ENCODE measurements at places on chromosomes 16 and 17. TPM values are rescaled to one million over a fixed set of nuclear protein-coding genes. Genes with fewer than 3 reads are reported as not detected.

The KRT40 gene
- not detected for total RNA-seq

The PRCD gene
- 23.5 TPM for total RNA-seq

The ANKRD40 gene
- 80.6 TPM for total RNA-seq

The COQ7 gene
- total RNA-seq = 15.1 TPM

The EFNB3 gene
- 0.21 TPM for total RNA-seq

DNA sequence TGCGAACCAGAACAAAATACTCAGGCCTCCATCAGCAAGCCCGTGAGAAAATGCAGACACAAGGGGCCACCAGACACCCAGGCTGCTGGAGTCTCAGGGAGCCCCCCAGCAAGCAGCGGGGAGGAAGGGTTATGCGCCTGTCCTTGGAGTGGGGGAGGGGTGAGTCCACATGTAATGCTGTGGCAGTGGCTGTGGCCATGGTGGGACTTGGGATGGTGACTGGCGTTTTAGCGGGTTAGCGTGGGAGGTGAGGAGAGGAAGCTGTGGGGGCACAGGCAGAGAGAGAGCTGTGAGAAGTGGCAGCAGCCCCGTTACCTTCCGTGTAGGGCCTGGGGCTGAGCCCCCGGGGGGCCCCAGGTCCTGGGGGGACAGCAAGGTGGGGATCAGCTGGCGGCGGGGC is 58.3 kb downstream of the SRCIN1 start:
- H3K27me3 ChIP-seq = peaks cover 3% of the 10 kb centered on the region
- no peaks in the 10 kb centered on the region for H3K4me1 ChIP-seq
- DNase-seq = no peak
- no peak overlapping the region for H3K4me3 ChIP-seq
- no peaks in the 10 kb centered on the region for H3K36me3 ChIP-seq

DNA sequence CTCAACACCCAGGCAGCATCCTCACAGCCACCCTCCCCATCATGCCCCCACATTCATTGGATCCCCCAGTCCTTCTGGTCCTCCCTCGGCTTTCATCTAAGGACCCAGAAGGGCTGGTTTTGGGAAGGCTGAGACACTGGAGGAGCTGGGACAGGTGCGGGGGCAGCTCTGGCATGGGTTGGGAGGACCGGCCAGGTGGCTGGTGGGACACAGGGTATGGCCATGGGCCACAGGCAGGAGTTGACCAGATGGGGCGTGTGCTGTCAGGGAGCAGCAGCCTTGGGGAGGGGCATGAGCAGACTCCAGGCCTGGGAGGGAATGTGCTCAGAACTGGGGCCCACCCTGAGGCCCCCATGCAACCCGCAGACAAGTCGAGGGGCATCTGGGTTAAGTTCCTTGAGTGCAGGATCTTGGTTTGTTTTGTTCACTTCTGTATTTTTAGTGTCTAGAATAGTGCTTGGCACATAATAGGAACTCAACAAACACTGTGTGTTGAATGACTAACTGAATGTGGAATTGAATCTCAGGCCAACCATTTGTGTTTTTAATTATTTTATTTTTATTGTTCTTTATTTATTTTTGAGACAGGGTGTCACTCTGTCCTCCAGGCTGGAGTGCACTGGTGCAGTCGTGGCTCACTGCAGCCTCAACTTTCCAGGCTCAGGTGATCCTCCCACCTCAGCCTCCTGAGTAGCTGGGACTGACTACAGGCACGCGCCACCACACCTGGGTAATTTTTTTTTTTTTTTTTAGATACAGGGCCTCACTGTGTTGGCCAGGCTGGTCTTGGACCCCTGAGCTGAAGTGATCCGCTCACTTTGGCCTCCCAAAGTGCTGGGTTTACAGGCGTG is 5.6 kb downstream of the P2RX1 start:
- H3K4me3 ChIP-seq = no peak overlapping the region
- no peaks in the 10 kb centered on the region for H3K27me3 ChIP-seq
- H3K36me3 ChIP-seq = no peaks in the 10 kb centered on the region
- DNase-seq = no peak
- H3K4me1 ChIP-seq = peaks cover 10% of the 10 kb centered on the region
- H3K27ac ChIP-seq = no peak overlapping the region

GRCh38 chr16:35174016-35174415 is 1714.6 kb downstream of the TP53TG3F start:
- no peak for DNase-seq
- H3K4me3 ChIP-seq = no peak overlapping the region
- no peak overlapping the region for H3K27ac ChIP-seq
- no peaks in the 10 kb centered on the region for H3K27me3 ChIP-seq

GRCh38 chr17:1994707-1995106 is 30.4 kb downstream of the RTN4RL1 start:
- no peak overlapping the region for H3K4me3 ChIP-seq
- H3K27me3 ChIP-seq = no peaks in the 10 kb centered on the region
- no peaks in the 10 kb centered on the region for H3K36me3 ChIP-seq
- DNase-seq = no peak
- H3K27ac ChIP-seq = no peak overlapping the region

DNA sequence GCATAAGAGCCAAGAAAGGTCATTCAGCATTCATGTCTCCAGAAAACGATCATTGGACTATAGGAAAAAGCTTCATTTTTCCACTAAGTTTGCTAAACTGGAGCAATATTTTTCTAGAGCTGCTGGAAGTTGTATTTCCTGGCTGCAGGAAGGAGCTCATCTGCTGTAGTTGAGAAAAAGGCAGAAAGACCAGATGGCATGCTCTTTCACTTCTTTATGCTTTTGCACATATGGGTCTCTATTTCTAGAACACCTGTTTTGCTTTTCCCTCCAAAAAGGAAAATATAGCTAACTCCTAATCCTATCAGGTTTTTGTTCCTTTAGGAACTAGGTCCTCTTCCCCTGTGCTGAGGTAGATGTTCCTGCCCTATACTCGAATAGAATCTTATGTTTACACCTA is 61.9 kb upstream of the HLF start:
- no peak overlapping the region for H3K4me3 ChIP-seq
- H3K27me3 ChIP-seq = no peaks in the 10 kb centered on the region
- no peaks in the 10 kb centered on the region for H3K4me1 ChIP-seq
- no peaks in the 10 kb centered on the region for H3K36me3 ChIP-seq
- DNase-seq = no peak
- H3K27ac ChIP-seq = no peak overlapping the region

- no peak overlapping the region for H3K27ac ChIP-seq
- DNase-seq = no peak
- no peaks in the 10 kb centered on the region for H3K36me3 ChIP-seq
- H3K4me1 ChIP-seq = no peaks in the 10 kb centered on the region
- no peak overlapping the region for H3K4me3 ChIP-seq
Observed at GRCh38 chr16:7921345-7921744, 588.7 kb downstream of the RBFOX1 start.

Measured in tibial nerve (tissue), 4 donors.